ENCODE measurements at places on chromosomes 16 and 17. TPM values are rescaled to one million over a fixed set of nuclear protein-coding genes. Genes with fewer than 3 reads are reported as not detected.

Gene ZFHX3
- 33.1 TPM for total RNA-seq

Gene KRTAP4-6
- not detected for total RNA-seq

DNA sequence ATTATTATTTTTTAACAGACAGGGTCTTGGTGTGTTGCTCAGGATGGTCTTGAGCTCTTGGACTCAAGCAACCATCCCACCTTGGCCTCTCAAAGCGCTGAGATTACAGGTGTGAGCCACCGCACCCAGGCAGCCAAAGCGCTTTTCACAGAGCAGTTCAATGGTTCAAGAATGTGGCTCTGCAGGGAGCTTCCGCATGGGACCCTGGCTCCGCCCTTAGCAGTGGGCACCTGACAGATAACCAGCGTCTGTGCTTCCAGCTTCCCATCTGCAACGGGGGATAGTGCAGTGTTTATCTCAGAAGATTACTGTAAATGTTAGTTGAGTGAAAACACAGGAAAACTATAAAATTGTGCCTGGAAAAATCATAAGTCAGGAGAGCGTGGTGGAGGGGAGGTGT lies 99.4 kb downstream of the KCNJ12 start:
- no peak for ATAC-seq

- ATAC-seq = no peak
Measured at GRCh38 chr16:89039756-89040155, 53.9 kb upstream of the ACSF3 start.

DNA sequence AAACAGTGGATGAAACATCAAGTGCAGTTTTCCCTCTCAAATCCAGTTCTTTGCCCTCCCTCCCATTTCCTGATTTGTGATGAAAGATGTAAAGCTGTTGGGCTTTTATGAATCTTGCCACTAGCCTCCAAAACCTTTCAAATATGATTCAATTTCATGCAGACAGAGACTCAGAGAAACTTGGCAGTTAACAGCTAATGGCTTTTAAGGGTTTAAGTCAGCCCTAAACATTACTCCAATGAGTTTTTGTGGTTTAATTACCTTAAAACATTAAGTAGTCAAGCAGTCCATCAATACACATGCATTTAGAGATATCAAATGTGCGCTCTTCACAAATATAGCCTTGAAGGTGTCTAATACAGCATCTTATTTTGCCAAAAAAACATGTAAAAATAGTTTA lies 1594.0 kb upstream of the GOT2 start:
- peak; percentile 80 for ATAC-seq

- no peak for ATAC-seq
Measured at GRCh38 chr17:17305281-17305801, 2.2 kb downstream of the NT5M start.

GRCh38 chr16:87541147-87541871 lies 48.5 kb upstream of the ZCCHC14 start:
- ATAC-seq = no peak

Gene ZPBP2
- total RNA-seq = 0.23 TPM

Gene CETP
- total RNA-seq = 0.25 TPM

Gene ZNF500
- 4.4 TPM for total RNA-seq

Gene MT1G
- total RNA-seq = 0.54 TPM

GRCh38 chr17:31487648-31488263 lies 96.3 kb downstream of the RAB11FIP4 start:
- ATAC-seq = peak; percentile 82

- ATAC-seq = no peak
Measured at GRCh38 chr17:77462553-77463497, 322.1 kb downstream of the SEC14L1 start.
